ENCODE measurements at places on chromosomes 5 and 9.

DNA sequence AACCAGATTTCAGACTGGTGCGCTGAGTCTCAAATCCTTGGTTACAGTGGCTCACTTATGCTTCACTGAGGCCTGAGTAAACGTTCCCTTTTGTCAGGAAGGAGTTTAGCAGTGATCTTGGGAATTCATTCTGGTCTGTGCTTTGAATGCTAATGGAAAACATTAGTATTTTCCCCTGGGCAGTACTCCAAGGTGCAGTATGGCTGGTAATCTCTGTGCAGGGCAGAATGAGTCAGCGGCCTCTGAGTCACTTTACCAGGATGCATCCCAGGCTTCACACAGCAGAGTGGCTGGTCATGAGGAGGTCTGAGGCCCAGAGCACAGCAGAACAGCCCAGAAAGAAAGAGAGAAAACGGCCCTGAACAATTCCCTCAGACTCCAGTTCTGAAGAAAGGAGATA is 54.0 kb downstream of the PCA3 start:
- DNase-seq: no peak

DNA sequence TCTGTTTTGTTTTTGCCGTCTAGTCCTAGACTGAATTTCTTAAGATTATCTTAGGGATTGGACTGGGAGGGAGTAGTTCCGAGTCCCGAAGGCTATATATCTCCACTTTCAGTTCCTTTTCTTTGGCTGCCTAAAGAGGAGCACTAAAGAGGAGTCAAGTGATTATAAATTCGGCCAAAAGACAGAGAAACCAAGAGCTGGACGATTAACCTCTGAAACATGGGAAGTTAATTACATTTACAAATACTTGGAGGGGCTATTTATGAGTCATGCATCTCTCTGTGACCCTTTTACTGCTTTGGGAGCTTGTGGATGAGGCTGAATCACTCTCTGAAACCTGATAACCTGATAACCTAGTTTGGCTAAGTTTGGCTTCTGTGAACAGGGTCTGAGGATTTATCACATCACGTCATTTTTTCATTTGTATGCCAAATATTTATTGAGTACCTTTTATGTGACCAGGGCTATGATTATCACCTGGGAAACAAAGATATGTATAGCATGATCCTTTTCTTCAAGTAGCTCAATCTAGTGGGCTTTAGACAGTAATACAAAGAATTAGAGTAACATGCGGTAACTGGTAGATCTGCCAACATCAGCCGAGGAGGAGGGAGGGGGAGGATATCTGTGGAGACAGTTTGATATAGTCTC is 180.9 kb downstream of the CD180 start:
- DNase-seq: peak; percentile 61

DNA sequence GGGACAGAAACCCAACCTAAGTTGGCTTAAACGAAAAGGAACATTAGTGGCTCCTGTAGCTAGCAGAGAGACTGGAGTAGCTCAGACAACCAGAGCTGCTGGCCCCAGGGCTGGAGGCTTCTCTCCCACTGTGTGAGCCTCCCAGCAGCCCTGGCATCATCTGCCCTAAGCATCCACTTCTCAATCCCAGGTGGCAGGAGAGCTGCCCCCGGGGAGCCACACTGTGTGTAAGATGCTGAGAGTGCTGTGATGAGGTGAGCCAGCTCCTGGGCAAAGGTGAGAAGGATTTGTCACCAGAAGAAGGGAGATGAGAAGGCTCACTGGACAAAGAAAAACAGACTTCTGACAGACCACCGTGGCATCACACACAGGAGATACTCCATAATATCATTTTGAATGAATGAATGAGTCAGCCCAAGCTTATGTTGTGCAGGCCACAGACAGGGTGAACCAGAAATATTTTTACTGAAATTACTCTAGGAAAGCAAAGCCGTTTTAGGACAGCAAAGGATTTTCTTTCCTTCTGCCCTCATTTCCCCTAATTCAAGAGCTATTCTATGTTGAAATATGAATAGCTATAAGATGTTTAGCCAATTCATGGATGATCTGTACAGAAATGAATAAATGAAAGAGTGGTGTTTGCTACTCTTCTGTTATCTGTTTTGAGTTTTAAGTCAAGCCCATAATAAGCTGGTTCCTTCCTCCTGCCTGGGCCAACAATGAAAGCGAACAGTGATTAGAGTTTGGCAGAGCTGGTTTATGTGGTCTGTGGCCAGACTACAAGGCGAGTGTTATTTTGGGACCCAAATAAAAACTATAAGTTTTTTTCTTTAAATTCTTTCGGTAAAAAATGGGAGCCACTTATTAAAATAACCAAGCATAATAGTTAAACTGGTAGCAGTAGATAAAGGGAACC is 57.4 kb upstream of the ECM2 start:
- no peak for DNase-seq

- peak; percentile 36 for DNase-seq
These were observed 22.1 kb upstream of the NDST1 start for GRCh38 chr5:150485693-150486401.

- no peak for DNase-seq
These were observed 49.7 kb downstream of the TIMD4 start for GRCh38 chr5:156913355-156913718.

DNA sequence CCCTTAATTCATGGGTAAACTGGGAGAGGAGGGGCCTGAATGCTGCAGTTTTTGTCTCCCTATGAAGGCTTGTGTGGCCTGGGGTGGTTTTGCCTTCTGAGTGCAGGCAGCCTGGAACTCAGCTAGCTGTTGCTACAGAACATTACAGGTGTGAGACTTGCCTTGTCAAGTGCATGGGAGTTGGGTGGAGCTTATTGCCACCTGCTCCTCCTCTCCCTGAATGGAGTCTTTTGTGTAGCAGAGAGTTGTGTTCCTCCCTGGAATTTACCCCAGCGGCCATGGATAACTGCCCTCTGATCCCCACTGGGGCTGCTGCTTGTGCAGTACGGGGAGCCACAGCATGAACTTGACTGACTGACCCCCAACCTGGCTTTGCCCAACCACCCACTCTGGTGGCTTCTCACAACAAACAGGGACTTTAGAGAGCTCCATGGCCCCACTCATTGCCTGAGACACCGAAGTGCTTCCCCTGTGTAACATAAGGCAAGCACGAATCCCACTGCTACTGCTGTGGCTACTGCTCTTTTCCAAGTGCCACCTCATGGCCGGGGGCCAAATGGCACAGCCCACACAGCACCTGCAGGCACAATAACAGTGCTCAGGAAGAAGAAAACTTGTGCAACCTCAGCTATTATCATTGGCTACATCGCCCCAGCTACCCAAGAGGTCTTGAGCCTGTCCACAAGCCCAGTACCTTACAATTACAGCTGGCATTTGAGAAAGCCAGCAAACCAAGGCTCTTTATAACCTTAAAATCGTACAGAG is 942.9 kb downstream of the CDH18 start:
- DNase-seq: peak; percentile 17

DNA sequence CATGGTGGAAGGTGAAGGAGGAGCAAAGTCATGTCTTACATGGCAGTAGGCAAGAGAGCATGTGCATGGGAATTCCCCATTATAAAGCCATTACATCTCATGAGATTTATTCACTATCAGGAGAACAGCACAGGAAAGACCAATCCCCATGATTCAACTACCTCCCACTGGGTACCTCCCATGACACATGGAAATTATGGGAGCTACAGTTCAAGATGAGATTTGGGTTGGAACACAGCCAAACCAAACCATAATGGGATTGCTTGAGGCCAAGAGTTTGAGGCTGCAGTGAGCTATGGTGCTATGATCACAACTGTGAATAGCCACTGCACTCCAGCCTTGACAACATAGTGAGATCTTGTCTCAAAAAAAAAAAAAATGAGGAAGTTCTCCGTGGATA is 581.8 kb downstream of the TAF11L14 start:
- DNase-seq: no peak

DNA sequence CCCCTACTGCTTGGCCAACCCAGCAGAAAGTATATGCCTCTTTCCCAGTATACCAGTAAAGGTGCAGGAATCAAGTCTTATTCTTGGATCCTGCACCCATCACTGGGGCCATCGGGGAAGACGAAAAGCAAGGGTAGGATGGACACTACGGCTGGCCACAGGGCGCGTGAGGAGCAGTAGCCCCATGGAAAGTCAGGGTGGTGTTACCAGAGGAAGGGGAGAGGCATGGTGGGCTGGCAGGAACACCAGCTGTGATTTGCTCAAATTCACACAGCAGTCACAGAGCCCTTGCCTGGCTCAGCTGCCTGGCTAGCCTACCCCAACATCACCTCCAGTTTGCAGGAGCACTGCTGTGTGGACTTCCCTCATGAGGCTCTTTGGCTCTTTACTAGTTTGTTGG is 34.5 kb upstream of the SAP30L start:
- no peak for DNase-seq

DNA sequence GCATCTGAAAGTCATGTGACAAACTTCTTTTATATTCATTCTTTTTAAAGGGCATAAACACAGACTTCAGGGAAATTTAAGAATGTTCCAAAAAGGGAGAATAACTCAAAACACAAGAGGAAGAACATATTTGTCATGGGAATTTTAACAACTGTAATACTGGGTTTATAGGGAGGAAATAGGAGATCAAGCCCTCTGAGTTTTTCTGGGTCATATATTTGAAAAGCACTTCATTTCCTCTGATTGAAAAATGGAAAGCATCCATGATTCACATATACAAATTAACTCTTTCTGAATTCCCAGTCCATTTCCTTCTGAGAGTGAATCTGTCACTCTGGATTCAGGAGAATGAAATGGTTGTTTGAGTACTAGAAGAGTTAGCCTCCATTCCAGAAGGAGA is 26.8 kb downstream of the LURAP1L start:
- no peak for DNase-seq

- peak; percentile 68 for DNase-seq
These were observed 318.2 kb downstream of the SLCO4C1 start for GRCh38 chr5:101977729-101978345.

GRCh38 chr9:19117039-19117716 is 10.1 kb downstream of the PLIN2 start:
- no peak for DNase-seq

DNA sequence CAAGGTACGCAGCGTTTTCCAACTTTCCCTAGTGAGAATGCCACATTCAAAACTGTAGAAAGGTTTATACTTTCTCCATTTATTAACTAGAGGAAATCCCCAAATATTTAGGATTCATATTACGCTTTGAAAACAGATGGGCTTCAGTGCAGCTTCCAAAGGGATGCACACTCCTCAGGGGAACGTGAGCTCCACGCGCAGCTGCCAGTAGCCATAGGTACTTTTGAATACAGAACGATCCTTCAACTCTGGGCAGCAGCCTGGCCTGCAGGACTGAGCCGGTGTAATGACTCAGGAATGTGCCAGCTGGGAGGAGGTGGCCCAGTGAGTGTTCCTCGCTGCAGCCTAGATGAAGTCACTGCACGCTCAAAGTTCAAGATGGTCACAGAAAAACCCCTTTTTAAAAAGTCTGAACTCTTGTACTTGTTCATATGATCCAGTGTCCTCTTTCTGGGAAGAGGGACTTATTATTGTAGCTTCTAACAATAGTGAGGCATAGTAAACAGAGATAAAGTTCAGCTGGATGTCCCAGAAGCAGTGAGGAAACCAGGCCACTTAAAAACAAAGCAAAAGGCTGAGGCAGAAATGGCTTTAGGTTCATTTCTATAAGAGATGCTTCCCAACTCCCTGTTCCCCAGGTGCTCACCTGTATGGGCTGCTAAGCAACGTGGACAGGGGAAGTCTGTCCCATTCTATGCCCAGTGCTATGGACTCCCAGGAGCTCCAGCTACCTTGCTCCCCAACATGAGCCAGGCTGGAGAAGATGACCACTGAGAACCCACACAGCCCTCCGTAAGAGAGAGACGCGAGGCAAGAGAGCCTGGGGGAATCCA is 130.0 kb downstream of the LHFPL2 start:
- DNase-seq: no peak

GRCh38 chr5:146710348-146710747 is 168.2 kb downstream of the PPP2R2B start:
- DNase-seq: no peak

- no peak for DNase-seq
These were observed 79.1 kb downstream of the FEM1C start for GRCh38 chr5:115465431-115465830.

- DNase-seq: no peak
These were observed 419.5 kb upstream of the CDH10 start for GRCh38 chr5:25064306-25064705.

- DNase-seq: no peak
These were observed 23.4 kb downstream of the CPLX2 start for GRCh38 chr5:175894793-175895192.

DNA sequence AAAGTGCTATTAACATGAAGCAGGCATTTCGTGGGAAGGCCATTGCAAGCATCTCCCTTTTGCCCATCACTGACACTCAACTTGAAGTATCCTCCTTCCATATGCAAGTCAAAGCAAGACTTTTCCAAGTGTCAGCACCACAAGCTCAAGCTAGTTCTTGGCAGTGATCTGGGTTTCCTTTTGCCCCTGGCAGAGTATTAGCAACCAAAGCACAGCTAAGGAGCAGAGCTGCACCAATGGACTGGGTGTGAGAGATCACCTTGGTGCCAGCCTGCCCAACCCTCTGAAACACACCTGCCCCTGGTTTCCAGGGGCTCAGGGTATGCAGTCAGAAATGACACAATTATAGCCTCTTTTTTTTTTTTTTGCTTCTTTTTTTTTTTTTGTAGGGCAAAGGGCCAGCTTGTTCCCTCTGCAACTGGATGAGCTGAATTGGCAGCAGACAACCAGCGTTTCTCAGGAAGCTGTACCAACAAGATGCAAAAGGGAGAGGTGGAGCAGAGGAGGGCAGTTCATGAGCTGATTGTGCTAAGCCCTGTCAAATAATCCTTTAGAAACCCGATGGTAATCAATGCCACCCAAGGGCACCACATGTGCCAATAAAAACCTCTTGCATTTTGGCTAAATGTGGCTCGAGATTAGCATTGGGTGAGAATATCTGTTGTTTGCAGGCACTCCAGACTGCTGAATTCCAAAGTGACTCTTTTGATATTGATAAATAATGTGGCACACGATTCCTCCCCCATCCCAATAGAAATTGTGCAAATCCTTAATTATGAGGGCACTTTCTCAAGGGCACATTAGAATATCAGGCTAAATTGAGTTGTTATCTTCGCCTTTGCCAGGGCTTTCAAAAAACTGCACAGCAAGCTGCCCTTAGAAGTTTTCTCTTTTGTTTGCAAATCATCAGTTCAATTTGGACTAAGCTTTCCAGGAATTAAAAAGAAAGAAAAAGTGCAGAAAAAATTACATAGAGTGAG is 192.4 kb downstream of the GAS1 start:
- no peak for DNase-seq

- DNase-seq: no peak
These were observed 118.6 kb upstream of the RETREG1 start for GRCh38 chr5:16735101-16736060.

GRCh38 chr9:14296495-14297113 is 17.3 kb downstream of the NFIB start:
- no peak for DNase-seq

- peak; percentile 92 for DNase-seq
These were observed 74.7 kb downstream of the PIP5K1B start for GRCh38 chr9:68779558-68780379.
